ENCODE measurements at places on chromosomes 16 and 17.

DNA sequence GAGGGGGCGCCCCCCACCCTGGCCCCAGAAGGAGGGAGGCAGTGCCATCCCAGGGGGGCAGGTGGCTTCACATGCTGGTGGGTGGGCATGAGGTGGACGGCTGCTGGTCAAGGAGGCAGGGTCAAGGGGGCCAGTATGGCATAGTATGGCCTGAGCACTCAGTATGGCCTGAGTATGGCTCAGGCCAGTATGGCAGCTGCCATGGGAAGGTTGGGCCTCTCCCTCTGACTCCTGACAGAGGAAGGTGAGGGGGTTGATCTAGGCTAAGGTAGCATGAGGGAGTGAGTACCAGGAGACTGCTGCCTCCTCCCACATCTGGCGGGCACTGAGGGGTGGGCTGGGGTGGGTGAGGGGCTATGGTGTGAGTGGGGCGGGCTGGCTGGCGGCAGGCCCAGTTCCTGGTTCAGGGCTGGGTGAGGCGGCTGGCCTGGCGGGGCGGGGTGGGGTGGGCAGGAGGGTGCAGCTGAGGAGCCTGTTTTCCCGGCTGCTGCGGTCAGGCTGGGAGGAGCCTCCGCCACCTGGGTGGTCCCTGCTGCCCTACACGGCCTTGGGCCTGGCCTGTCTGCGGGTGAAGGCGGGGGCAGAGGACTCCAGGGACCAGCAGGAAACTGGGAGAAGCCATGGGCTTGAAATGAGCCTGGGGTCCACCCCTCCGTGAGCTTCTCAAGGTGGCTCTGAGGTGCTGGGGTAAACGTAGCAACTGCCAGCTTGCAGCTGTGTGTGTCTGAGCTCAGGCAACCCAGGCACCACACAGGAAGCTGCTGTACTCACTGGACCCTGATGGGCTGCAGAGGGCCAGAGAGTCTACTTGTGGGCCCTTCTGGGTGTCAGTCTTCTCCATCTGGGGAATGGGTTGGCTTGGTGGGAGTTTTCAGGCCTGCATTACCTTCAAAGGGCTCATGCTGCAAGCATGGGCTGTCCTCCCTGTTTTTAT is 57.0 kb downstream of the RAI1 start:
- no peak for DNase-seq

GRCh38 chr17:73283841-73284282 is 22.2 kb upstream of the CPSF4L start:
- no peak for DNase-seq

DNA sequence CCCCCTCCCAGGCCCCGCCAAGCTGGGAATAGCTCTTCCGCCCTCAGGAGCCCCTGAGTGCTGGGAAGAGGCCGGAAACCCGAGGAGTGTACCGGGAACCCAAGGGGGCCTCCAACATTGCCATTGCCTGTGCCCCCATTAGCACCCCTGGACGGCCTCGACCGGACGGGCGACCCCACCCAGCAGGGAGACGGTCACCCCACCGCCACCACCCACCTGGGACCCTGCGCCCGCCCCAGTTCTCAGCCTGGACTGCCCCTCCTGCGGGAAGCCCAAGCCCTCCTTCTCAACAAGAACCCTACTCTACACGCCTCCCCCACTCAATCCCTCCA is 2.0 kb downstream of the CARHSP1 start:
- DNase-seq, result no peak

DNA sequence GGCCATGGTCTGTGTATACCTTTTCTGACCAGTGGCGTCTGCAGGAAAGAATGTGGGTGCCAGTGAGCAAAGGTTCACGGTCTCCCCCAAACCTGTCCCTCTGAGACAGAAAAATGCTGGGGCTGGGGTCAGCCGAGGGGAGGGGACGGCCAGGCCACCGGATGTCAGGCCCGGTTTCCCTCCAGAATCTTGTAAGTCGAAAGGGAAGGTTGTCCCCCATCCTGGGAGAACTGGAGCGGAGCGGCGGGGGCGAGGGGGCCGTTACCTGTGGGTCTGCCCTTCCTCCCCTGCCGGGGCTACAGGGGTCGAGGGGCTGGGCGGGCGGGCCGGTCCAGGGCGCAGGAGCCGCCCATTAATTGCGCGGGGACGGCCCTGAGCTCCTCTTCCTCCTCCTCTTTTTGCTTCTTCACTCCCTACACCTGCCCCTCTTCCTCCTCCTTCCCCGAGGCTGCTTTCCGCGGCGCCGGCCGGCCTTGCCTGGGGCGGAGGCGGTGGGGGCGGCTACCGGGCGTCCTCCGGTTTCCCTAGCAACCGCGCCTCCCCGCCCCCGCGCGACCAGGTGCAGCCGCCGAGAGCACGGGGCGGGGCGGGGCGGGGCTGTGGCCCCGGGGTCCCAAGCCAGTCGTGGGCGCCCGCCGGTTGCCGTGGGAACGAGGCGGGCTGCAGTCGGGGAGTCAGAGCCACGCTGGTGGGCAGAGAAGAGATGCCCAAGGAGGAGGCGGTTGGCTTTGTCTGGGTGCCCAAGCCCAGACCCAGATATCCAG is at the start of gene MARCHF10:
TSS of gene MARCHF10 (minus strand) at position 503 of the 764 bp plus-strand sequence. CDS start 6,579 bp downstream, outside the sequence.
- DNase-seq, result no peak

GRCh38 chr16:1539720-1540555 is 6.5 kb downstream of the TMEM204 start:
- DNase-seq, result no peak

- DNase-seq, result no peak
Measured at GRCh38 chr17:6297960-6298359, 137.0 kb downstream of the AIPL1 start.

- DNase-seq, result no peak
Measured at GRCh38 chr17:20941872-20942271, 100.9 kb downstream of the USP22 start.

- no peak for DNase-seq
Measured at GRCh38 chr16:2704983-2705275, 15.1 kb downstream of the PRSS27 start.

GRCh38 chr17:39813631-39814030 is 50.5 kb downstream of the IKZF3 start:
- DNase-seq, result no peak

GRCh38 chr17:3982541-3983017 is 18.3 kb upstream of the ATP2A3 start:
- DNase-seq, result no peak

- DNase-seq, result no peak
Measured at GRCh38 chr16:24696699-24697098, 32.8 kb upstream of the TNRC6A start.

GRCh38 chr16:12144355-12144754 is 167.8 kb downstream of the SNX29 start:
- no peak for DNase-seq

GRCh38 chr17:70144260-70144846 is 25.0 kb upstream of the KCNJ2 start:
- no peak for DNase-seq

Data from SW 1271 (cell line).